Fibroblast of mammary gland (primary cell): ENCODE measurements at places on chromosomes 6 and 20.

DNA sequence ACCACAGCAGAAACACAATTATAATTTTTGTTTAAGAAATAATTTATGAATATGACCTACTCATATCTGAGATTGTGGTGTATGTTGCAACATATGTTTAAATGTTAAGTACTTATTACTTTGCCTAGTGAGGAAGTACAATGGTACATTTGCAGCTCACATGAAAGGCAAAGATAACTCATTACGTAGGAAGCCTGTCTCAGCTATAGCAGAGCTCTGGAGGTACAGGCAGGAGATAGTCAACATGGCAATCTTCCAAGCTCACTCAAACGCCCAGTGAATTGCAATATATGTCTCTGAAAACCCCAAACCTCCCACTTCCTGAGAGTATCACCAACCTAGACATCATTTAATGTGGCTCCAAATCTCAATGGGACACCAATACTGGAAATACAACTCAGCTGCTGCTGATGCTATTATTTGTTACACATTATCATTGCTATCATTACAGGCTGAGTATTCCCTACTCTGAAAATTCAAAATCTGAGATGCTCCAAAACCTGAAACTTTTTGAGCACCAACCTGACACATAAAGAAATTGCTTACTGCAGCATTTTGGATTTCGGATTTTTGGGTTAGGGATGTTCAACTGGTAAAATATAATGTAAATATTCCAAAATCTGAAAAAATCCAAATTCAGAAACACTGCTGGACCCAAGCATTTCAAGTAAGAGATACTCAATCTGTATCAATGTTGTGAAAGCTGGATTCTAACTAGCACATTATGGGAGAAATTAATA lies 25.1 kb upstream of the GSTA4 start:
- no peak for DNase-seq

DNA sequence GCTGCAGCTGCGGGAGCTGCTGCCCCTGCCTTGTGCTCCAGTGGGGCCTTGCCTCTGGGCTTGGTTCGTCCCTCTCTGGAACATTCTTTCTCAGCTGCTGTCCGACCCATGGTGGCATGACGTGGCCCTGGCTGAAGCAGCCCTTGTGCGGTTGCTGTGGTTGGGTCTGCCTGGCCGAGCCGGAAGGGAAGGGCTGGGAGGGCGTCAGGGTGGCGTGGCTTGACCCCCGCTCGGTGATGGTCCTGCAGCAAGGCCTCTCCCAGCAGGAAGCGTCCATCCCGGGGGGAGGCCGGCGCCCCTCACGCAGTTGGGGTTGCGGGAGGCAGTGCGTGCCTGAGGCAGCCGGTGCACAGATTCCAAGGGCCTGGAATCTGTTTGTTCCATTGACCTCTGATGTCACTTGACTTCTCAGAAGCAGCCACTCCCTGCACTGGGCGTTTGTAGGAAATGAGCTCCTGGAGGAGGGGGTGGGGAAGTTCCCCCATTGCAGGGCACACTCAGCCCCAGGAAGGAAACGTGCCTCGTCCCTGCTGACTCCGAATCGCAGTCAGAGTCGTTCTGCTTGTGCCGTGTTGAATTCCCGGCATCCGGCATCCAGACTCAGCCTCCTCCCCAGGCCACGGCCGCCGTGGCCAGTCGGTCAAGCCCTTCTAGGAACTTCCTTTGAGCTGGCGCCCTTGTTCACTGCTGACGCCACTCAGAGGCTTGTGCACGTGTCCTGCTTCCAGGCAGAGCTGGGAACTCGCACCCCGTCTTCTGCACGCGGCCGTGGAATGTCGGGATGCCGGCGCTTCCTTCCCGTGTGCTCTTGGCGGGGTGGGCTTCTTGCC lies 9.7 kb upstream of the TNFRSF6B start:
- DNase-seq, result peak; percentile 90

DNA sequence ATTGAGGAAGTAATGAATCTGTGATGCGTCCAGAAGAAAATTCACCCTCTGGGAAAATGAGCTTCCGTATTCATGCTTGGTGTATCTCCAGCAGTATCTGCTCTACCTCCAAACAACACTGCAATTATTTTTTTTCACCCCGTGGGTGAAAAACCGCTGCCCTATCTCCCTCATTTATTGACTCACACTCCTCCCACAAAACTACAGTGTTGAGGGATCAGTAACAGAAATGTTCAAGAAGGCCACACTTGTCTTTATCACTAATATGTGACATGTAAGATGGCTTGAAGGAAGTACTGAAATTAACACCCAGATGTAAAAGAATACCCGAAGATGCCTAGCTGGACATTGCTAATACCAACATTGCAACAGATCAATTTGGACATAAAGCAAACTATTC lies 4.9 kb upstream of the TBX18 start:
- DNase-seq, result no peak

DNA sequence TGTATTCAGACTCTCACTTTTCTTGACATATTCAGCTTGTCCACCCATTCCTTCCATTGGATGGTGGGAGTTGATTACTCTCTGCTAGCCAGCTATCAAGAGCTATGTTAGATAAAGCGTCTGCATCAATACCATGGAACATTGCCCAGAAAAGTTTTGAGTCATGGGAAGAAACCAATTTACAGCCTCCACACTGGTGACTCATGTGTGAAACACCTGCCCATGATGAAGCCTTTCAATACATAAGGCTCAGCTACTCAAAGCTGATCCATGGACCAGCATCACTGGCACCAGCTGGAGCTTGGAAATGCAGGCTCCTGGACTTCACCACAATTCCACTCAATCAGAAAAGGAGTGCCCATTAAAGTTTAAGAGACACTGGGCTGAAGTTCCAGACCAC lies 16.1 kb downstream of the PLA2G7 start:
- DNase-seq, result peak; percentile 88

DNA sequence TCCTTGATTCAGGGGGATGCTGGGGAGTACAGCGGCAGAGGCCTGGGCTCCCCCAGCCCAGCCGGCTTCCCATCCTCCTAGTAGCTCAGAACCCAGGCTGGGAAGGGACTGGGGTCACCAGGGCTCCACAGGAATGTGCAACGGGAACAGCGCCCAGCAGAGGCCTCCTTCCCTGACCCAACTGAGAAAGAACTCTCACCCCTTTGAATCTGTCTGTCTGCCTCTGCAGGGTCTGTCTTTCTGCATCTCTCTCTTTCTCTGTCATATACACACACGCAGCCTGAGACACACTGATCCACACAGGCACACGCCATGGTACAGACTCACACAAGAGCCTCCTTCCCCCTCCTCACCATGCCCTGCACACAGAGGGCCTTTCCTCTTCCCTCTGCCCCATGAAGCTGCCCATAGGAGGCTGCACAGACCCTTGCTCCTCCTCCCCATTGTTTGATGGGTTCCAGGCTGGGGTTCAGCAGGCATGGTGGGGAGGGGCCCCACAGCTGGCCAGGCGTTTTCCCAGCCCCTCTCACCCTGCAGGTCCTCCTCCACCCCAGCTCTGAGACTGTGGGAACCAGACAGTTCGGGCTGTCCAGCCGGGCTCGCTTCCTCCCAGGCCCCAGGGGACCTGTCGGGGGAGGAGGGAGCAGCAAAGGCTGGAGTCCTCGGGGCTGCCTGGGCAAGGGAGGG lies 2.8 kb downstream of the FOXS1 start:
- DNase-seq, result peak; percentile 46

- no peak for DNase-seq
These were observed 293.4 kb downstream of the TBC1D32 start for GRCh38 chr6:121040831-121041230.

- no peak for DNase-seq
These were observed 957.5 kb upstream of the EPHA7 start for GRCh38 chr6:94376876-94377275.

DNA sequence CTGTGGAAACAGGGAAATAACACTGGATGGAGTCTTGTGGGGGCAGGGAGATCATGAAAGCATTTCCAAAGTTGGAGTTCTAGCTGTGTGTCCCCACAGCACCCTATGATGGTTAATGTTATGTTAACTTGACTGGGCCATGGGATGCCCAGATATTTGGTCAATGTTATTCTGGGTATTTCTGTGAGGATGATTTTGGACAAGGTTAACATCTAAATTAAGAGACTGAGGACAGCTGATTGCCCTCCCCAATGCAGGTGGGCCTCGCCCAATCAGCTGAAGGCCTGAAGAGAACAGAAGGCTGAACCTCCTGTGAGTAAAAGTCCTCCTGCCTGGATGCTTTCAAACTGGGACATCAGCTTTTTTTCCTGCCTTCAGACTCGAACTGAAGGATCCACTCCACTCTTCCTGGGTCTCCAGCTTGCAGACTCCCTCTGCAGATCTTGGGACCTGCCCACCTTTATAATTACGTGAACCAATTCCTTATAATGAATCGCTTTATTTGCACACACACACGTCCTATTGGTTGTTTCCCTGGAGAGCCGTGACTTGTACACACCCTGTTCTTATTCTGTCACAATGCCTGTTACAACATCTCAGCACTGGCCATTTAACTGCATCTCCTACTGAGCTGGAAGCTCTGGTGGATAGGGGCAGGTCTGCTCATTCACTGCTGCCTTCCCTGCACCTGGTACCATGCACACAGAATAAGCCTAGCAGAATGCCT lies 99.5 kb upstream of the IYD start:
- no peak for DNase-seq

DNA sequence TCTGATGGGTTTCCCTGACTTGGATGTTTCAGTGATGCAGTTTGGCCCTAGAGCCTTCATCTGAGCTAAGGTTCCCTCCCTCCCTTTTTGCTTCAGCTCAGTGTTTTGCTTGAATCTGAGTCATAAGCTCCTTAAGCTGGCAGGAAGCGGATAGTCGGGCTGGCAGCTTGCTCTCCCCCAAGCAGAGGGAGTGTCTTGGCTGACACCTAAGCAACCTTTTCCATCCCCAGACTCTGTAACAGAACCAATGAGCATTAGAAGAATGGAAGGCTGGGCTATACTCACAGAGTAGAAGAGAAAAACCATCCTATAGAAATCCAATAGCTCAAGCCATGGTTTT lies 98.3 kb downstream of the HAO1 start:
- DNase-seq, result peak; percentile 94

DNA sequence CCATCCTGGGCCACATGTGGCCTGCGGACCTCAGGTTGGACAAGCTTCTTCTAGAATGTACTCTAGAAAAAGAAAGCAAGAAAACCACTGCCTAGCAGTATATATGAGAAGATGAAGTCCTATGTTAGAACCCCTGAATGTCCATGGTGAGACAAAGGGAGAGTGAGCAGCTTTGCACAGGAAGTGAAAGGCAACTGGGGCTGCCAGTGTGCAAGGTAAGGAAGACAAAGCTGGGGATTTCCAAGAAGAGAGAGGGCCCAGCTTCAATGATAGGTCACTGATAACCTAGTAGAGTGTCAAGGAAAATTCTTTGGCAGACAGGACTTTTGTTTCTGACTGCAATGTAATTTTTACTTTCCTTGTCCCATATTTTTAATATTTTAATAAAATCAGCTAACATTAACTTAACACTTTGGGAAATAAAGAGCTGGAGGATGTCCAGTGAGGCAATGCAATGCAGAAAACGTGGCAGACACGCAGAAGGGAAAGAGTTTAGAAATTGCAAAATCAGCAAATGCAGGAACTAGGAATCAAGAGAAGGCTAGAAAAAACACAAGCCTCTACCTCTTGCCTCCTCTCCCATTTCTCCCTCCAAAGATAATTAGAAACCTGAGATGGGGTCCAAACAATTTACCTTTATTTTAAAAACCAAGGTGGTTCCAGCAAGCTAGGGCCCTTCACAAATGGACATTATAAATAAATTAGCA lies 47.4 kb downstream of the CYP39A1 start:
- no peak for DNase-seq

DNA sequence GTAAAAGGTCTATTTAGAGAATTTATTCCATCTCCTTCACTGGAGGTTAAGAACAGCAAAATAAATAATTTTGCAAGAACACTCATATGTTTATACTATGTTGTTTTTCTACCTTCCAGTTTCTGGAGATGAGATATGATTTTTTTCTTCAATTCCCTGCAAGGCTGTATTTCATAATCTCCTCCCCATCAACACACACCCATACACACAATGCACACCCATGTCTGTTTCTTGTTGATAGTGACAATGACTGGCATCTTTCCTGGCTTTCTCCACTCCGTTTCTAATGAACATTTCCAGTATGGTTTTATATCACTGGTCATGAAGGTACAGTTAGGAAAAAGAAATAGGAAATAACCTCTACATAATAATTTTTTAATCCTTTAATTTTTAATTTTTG lies 202.1 kb downstream of the ARHGAP18 start:
- no peak for DNase-seq

DNA sequence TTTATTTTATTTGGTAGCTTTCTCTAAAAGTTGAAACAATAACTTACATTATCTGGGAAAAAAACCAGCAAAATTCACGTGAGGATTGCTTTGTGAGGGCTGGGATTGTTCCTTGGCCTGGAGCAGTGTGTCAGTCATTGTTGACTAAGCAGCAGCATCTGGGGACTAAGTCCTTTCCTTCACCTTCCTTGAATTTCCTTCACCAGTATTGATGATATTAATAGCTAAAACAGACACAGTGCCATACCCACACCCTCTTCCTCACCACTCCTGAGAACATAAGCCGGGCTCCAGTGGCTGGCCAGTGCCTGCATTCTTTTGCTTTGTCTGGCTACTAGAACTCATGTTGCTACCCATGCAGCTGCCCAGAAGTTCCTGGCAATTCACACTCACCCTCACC lies 23.7 kb downstream of the PLCB1 start:
- DNase-seq, result no peak

- DNase-seq, result peak; percentile 58
These were observed 44.3 kb downstream of the CPXM1 start for GRCh38 chr20:2756056-2756611.

DNA sequence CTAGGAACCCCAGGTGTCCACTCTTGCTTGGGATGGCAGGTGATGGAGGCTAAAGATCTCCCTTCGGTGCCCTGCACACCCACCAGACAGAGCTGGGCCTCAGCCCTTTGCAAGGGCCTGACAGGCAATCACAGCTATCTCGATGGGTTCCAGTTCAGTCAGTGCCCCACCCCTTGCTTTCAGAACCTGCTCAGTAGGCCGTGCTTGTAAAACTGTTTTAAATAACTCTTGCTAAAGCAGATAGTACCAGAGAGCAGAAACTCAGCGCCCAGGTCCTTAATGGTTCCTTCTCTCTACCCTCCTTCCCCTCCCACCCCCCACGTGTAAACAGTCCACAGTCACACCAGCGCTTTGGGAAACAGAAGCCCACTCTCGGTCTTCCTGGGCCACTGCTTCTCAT lies 39.2 kb downstream of the C6orf132 start:
- DNase-seq, result no peak

- peak; percentile 81 for DNase-seq
These were observed 35.9 kb downstream of the EPM2A start for GRCh38 chr6:145699462-145699861.

DNA sequence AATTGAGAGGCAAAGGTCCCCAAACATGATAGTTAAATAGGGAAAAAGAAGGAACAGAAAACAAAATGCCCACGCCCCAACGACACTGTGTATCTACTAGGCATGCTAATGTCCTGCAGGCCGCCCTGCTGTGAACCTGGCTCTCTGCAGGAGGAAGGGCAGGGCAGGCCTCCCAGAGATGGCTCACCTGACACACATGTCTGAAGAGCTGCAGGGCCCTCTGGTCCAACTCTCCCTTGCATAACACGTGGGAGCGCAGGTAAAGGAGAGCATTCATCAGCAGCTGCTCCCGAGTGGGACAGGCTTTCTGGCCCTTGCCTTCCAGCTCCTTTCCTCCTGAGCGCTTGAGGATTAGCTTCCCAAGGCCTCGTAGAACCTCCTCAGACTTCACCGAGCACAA lies 53.7 kb upstream of the LYRM2 start:
- no peak for DNase-seq
